Amygdala (tissue), 56 donors: ENCODE measurements at places on chromosomes 2 and 18.

GRCh38 chr18:26719896-26720295 is 145.6 kb downstream of the AQP4 start:
- no peak for DNase-seq

DNA sequence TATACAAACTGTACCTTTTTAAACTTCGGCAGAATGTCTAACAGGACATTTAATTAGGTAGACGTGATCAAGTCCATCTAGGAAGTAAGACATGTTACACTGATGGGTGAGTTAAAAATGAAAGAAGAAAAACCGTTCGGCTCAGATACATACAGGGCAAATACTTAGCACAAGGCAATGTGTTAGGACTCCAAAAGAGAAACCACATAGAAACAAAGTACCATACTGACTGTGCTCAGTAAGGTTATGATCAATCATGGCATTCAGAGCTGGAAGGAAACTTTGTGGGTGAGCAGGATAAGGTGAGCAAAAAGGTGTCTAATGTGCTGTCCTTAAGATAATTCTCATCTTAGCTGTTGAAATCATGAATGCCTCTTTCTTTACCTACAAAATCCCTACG is 211.9 kb downstream of the STK39 start:
- no peak for DNase-seq

DNA sequence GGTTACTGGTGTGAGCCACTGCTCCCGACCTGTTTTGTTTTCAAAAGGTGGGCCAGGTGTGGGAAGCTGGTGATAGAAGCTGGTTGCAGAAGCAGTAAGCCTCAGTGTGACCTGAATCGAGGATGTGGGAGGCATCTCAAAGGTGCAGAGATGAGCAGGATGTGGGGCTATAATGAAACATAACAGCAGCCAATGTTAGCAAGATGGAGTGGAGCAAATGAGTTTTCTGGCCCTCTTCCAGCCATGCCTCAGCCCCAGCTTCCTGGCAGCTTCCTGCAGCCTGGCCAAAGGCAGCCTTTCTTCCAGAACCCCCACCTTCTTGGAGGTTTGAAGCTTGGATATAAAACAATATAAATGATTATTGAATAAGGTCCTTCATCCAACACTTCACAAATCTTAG is 184.8 kb downstream of the NCK2 start:
- no peak for DNase-seq

- DNase-seq: no peak
Measured at GRCh38 chr2:206095536-206096332, 9.8 kb upstream of the INO80D start.

GRCh38 chr18:31490387-31490786 is 7.6 kb upstream of the DSG2 start:
- no peak for DNase-seq

- no peak for DNase-seq
Measured at GRCh38 chr18:1253827-1254226, 349.2 kb downstream of the ADCYAP1 start.

GRCh38 chr18:79610461-79611039 is 69.1 kb upstream of the CTDP1 start:
- DNase-seq: no peak

DNA sequence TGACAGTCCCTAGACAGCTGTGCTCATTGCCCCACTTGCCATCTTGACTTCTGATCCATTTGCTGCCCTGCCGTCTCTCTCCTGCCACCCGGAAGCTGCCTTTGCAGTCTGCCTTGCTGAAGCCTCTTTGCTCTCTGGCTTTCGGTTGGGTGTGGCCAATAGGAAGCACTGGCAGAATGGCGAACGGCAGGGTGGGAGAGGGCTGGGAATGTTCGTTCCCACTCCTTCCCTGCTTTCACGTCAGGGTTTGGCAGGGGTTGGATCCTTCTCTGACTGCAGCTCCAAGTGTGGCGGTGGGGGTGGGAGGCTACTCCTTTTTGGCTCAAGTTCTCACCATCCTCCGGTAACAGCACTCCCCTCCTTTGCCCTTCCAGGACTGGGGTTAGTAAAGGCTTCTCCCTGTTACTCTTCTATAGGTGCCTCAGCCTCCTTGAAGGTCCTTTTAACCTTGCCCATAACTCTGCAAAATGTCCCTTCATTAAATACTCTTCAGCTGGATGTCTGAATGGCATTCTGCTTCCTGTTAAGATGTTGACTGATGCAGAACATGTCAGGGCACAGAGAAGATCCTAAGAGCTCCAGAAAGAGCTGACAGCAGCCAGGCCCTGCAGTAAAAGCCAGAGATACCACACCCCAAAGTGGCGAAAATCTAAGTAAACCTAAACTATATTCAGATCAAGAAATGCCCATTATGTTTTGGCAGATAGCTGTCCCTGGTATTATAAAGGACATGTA is 299.7 kb downstream of the CDCA7 start:
- DNase-seq: no peak

DNA sequence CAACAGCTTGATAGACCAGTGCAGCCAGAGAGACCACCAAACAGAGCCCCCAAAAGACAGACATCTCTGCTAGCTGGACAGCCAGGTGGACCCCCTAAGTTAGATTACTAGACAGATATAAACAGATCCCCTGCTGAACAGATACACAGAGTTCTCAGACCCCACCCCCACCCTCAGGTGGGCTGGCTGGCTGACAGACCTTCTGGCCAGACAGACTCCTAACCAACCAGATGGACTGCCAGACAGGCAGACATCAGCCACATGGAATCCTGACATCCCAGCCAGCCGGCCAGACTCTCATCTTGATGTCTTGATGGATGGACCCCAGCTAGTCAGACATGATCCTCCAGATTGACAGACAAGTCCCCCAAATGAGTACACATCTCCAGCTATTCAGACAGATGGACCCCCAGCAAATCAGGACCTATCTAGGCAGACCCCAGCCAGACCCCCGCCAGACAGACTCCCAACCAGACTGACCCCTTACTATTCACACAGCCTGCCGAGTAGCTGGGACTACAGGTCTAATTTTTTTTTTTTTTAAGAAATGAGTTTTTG is 18.0 kb downstream of the PTPN18 start:
- DNase-seq: no peak

DNA sequence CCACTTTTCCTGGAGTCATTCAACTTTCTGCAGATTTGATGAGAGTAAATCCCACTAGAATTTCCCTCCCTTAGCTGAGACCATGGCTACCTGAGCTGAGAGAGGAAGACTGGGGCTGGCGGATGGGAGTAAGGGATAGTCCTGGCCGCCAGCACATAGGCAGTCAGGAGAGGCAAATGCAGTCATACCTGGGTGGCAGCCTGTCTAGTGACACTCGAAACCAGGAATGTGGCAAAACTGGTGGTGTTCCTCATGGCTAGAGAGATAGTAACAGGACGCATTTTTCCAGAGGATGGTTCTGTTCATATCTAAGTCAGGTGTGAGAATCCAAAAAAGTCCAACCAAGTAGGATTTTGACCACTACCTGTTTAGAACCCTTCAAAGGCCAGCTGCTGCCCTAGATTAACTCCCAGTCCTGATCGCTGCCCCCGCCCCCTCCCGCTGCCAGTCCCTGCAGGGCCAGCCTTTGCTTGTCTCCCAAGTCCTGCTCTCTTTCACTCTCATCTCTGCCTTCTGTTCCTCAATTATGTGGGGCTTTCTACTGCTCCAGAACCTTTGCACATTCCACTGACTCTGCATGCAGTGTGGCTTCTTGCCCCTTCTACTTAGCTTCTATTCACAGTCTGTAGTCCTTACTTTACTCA is 17.4 kb upstream of the SCG2 start:
- no peak for DNase-seq

DNA sequence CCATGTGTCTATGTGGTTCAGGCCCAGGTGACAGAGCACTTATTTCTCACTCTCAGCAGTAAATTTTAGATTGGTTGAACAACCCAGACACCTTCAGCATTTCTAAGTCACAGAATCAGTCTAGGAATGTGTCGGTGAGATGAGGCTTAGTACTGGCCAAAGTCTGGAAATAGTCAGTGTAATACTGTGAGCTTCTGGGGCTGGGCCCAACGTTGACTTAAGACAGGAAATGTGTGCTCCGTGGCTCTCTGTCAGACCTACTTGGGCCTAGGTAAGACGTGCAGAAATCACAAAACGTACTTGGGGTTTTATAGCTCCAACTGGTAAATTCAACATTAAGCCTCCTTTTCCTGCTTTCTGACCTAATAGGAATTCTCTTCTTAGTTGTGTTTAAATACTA is 160.3 kb upstream of the COL3A1 start:
- no peak for DNase-seq

- no peak for DNase-seq
Measured at GRCh38 chr2:100137866-100138570, 4.4 kb downstream of the AFF3 start.

DNA sequence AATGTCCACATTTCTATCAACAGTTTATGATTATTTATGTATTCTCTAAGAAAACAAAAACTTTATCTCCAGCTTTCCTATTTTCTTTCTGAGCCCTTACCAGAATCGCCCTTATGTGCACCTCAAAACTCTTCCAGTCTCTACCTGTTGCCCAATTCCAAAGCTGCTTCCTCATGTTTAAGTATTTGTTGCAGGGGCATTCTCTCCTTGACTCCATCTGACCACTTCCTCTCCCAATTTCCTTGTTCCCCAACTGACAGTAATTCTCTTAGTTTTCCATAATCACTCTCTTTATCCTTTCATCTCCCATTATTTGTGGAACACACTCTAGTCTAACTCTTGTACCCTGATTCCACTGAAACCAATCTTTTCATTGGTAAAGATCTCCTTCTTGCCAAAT is 105.4 kb upstream of the RBBP8 start:
- no peak for DNase-seq

DNA sequence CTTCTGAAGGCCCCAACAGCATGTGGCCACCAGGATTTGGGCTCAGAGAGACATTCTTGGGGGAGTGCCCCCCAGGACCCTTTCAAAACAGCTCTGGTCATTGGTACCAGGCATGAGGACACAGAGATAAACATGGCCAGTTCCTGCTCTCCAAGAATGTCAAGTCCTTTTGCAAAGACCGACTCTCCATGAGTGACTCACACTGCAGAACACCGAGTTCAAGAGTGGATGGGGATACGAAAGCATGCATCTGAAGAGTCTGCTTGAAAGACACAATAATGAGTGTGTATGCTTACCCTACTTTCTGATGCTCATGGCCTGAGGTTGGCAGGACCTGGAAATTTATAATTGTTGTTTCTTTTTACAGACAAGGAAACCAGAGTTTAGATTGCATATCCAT is 450.6 kb downstream of the TSN start:
- DNase-seq: no peak

- DNase-seq: no peak
Measured at GRCh38 chr2:186780701-186781316, 68.2 kb downstream of the ZSWIM2 start.

DNA sequence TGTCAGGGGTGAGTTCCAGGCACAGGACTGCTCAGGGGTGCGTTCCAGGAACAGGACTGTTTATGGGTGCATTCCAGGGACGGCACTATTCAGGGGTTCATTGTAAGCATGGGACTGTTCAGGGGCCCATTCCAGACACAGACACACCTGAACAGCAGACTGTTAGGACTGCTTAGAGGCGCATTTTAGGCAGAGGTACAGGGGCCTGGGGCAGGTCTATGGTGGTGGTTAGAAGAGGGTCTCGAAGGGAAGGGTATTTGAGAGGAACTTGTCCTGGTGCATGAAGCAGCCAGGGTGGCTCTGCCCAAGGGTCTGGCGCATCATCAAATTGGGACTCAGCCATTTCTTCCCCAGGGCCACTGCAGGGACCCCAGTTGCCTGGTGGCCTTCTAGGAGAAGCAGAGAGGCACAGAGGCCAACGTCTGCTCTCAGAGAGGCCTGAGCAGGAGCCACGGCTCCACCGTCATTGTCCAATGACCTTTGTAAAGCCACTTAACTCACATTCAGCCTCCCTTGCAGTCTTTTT is 14.8 kb upstream of the MLPH start:
- no peak for DNase-seq

- no peak for DNase-seq
Measured at GRCh38 chr2:25103287-25103871, 61.5 kb downstream of the EFR3B start.

GRCh38 chr2:226760412-226761194 is 39.0 kb downstream of the IRS1 start:
- DNase-seq: no peak

GRCh38 chr18:74380916-74381315 is 65.3 kb downstream of the C18orf63 start:
- DNase-seq: no peak

- DNase-seq: no peak
Measured at GRCh38 chr2:42971947-42972736, 179.8 kb upstream of the HAAO start.

DNA sequence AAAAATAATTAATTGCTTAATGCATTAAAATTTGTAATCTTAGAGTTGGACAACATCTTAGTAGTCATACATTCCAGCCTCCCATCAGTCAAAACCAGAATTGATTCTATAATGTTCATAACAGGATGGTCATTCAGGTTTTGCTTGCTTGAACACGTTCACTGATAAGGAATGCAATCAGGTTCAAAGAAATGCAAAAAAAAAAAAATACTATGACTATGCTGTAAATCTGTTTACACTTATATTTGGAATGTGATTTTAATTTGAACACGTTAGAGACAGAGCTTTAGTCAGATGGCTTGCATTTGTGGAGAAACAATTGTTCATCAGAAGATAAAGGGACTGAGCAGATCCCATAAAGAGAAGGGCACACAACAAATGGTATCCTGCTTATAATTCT is 131.3 kb upstream of the UNC80 start:
- DNase-seq: no peak

DNA sequence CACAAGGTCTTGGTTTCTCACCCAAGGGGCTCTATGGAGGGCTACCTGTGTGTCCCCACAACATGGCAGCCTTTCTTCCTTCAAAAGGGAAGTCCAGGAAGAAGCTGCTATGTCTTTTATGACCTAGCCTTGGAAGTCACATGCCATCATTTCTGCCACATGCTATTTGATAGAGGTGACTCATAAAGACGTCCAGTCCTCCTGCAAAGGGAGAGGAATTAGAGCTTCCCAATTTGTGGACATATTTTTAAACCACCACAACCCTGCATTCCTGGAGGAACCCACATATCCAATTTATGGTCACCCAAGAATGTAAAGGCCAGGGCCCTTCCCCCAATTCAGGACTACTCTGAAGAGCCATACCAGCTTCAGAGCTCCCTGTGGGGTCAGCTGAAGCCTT is 246.2 kb downstream of the CYP26B1 start:
- DNase-seq: no peak

- no peak for DNase-seq
Measured at GRCh38 chr18:79290876-79291275, 104.9 kb upstream of the NFATC1 start.

DNA sequence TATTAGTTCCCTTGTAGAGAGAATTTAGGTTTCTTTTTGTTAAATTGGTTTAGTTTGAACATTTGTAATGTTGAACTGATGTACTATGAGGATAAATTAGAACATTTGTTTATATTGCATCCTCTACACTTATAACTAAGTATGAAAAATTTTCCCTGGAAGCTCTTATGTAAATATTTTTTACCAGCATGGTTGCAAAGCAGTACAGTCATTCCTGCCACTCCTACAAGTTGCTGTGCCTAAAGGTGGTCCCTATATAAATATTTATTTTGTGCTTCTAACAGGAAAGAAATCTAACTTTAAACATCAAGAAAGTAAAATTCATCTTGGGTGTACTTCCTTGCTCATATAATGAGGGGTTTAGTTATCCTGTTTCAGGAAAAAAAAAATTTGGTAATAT is 14.2 kb downstream of the TWSG1 start:
- DNase-seq: no peak
